ENCODE measurements at places on chromosomes 6 and 20. TPM values are rescaled to one million over a fixed set of nuclear protein-coding genes. Genes with fewer than 3 reads are reported as not detected.

The FAM83C gene
- not detected for total RNA-seq

The RWDD2A gene
- total RNA-seq, result 4.5 TPM

DNA sequence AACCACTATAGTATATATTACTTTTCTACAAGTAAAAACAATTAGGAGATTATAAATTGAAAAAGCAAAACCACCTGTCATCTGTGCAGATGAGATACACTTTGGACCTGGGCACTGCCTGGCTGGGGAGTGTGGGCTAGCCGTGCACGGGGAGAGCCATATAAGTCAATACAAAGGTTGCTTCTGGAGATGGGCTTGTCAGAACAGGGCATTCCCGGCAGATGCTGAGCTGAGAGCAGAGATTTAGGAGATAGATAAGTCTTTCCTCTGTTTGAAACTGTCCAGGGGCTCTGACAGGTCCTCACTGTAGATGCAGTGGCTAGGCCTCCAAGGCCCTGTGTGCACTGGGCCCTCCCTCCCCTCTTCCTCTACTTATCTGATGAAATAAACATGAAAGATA is 34.5 kb downstream of the CD164 start:
- no peak for DNase-seq

GRCh38 chr6:36580184-36580526 is 14.0 kb upstream of the SRSF3 start:
- no peak for DNase-seq

- no peak for DNase-seq
Observed at GRCh38 chr6:128659878-128660622, 139.7 kb upstream of the PTPRK start.
